Adipocyte (in vitro differentiated cells): ENCODE measurements at places on chromosomes 6 and 20.

DNA sequence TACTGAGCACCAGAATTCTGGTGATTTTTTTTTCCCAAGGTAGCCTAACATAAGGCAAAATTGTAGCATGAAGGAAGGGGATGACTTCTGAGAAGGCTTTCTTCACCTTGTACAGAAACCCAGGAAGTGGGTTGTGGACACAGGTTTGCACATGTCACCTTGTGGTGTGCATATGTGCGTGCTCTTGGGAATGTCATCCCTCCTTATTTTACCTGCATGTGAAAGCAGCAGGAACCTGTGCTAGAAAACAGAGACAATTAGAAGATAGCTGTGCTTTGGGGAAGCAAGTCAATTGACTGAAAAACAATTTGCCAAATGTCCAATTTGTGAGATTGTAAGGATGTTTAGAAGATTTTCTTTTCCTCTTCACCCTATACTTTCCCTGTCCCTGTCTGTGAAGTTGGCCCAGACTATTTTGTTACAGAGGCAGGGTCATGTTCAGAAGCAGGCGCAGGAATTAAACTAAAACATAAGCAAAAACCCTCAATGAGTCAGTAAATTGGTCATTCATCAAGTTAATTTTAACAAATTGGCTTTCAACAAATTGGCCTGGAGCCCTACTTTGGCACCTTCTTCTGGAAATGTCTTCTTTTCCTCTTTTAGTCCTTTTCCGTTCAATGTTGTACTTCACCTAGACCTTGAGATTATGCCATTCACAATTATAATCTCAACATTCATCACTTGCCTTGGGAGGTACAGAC is 261.2 kb downstream of the ADGB start:
- DNase-seq = no peak

DNA sequence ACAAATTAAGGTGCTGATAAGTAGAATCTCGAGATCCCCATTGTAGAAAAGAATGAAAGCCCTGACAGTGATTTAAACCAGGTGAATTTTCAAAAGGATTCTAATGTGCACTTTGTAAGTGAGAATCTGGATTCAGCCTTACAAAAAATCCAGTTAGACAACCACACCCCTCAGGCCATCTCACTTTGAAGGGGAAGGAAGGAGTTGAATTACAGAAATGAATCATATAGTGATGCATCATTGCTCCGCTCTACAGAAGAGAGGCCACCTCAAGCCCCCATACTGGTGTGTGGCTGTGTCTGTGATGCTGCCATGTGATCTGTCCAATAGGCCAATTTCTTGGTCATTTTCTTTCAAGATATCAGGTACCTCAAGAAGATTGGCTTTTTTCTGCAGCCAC is 85.5 kb upstream of the NT5E start:
- DNase-seq = peak; percentile 66

- no peak for DNase-seq
Measured at GRCh38 chr6:39113788-39114187, 1.2 kb downstream of the SAYSD1 start.

GRCh38 chr6:47595785-47596184 is 102.6 kb upstream of the ADGRF4 start:
- no peak for DNase-seq

DNA sequence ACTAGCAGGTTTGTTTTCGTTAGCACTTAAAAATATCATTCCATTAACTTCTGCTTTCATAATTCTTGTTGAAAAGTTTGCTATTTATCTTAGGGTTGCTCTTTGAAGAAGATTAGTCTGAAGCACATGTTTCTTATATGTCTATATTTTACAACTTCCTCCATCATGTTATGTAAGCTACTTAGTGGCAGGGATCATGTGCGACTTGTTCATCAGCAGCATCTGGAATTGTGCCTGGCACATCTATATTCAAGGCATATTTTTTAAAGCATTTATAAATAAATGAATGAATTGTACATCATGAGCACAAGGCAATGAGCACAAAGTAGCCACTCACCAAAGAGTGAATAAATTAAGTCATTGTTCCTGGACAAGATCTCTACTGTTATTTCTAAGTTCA is 187.2 kb upstream of the COL21A1 start:
- DNase-seq = no peak

DNA sequence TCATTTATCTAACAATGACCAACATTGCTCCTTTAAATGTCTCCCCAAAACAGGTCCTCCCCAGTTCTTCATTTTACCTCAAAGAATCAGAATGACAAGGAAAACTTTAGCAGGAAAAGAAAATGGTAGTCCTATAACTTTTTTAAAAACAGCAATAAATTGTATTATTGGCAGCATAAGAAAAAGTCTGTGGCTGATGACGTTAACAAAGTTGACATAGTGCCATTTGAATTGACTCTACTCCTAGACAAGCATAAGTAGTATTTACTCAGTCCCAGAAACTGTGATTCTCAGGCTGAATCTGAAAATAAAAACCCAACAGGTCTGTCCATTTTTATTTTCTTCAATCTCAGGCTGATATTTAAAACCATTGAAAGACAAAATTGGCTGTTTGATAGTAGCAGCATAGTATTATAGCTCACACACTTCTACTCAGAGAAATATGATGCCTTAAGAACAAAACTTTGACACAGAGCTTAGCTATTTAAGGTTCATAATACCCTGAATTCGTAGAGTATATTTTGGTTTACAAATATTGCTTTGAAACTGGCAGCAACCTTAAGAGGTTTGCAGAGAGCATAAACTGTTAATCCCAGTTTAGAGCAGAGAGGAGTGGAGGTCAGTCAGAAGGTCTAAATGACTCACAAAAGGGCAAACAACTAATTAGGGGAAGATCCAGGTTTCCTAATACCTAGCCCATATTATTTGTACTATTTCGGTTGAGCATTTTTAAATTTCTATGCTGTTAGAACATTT is 35.0 kb upstream of the TENT5A start:
- DNase-seq = peak; percentile 47

- DNase-seq = peak; percentile 37
Measured at GRCh38 chr6:17432356-17432755, 39.0 kb downstream of the CAP2 start.

DNA sequence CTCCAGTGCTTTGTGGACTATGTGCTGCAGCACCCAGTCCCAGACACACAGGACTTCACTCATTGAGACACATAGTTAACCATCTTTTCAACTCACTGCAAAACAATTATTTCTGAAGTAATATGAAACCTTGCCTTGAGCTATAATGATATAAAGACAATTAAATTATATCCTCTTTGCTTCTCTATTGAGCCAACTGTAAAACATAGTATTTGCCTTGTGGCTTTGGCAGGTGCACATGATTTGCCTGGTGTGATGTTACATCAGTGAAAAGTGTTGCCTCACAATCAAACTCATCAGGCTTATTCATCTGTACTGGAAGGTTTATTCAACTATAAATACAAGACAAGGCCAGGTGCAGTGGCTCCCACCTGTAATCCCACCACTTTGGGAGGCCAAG is 80.6 kb downstream of the NCOA7 start:
- DNase-seq = peak; percentile 30

DNA sequence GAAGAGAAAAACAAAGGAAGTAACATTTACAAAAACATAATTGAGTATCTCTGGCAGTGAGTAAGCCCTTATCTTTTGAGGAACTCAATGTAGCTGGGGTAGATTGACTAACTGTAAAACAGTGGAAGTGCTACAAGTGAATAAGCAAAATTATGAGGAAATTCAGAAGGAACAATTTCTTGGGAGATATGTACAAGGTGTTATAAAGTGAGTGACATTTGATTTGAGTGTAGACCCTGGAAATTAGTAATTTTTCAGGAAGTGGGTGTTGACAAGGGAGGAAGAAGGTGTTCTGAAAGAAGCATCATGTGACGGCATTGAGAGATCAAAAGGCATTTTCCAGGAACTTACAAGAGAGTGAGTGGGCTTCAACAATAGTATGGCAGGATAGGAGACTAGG is 22.2 kb downstream of the XRN2 start:
- DNase-seq = no peak

- DNase-seq = no peak
Measured at GRCh38 chr6:22621028-22621427, 51.7 kb downstream of the HDGFL1 start.

DNA sequence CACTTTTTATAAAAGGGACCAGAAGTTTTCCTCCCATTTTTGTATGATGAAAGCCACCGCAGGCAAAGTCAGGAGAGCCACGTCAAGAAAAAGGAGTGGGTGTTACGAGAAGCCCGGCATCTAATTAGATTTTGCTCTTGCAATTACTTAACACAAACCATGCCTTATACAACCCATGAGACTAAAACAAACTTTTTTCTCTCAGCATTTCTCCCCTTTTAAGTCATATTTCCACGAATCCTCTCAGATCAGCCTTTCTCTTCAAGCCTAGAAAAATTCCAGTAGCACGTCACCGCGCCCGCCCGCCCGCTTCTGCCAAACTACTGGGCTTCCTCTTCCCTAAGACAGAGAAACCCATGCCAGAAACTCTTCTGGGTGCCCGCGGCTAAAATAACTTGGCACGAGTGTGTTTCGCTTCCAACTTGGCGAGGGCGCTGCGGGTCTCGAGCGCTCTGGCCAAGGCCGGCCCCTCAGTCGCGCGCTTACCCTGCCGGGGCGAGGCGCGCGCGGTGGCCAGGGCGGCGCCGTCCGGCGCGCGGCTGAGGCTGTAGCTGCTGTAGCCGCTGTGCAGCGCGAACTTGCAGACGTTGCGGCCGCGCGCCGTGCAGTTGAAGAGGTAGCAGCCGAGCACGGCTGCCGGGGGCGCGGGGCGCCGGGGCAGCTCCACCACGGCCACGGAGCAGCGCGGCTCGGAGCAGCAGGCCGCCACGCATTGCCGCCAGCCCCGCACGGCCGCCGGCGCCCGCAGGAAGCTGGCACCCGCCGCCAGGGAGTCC is 1.0 kb downstream of the LRP11 start:
- DNase-seq = peak; percentile 90

- DNase-seq = peak; percentile 90
Measured at GRCh38 chr6:113695516-113695915, 161.6 kb upstream of the MARCKS start.

DNA sequence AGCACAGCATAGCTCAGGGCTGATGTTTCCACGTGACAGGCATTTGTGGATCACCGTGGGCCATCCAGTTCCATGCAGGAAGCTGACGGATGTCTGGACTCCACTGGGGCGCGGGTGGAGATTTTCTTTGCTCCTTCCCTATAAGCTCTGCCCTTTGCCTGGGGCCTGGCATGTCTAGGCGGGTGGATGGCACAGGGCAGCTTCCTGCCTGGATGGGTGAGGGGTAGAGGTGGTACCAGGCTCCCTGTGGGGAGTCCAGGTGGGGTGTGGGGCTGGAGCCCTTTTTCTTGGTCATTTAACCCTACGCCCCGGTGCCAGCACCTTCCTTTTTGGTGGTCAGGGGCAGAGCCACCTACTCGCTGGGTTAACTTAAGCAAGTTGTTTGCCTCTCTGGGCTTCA is 10.4 kb downstream of the FAM110A start:
- no peak for DNase-seq

GRCh38 chr20:45408646-45409213 is 641 bp downstream of the DBNDD2 start:
- no peak for DNase-seq
